NCI-H82 (cell line): ENCODE measurements at places on chromosomes 1 and 21.

- DNase-seq = no peak
These were observed 64.8 kb downstream of the ATP2B4 start for GRCh38 chr1:203691447-203691846.

DNA sequence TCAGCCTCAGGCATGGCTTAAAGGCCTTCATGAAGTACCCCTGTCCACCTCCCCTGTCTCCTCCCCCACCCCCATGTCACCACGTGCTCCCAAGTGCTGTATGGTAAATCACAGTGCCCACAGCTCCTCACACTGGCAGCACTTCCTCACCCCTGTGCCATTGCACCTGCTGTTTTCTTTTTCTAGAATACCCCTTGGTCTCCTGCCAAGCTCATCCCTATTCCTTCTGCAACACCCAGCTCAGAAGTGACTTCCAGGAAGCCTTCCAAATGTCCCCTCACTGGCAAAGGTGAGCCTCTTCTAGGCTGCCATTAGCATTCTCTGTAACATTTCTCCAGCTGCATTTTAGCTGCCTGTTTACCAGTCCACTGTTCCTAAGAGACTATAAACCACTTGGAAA is 9.4 kb downstream of the AKNAD1 start:
- no peak for DNase-seq

DNA sequence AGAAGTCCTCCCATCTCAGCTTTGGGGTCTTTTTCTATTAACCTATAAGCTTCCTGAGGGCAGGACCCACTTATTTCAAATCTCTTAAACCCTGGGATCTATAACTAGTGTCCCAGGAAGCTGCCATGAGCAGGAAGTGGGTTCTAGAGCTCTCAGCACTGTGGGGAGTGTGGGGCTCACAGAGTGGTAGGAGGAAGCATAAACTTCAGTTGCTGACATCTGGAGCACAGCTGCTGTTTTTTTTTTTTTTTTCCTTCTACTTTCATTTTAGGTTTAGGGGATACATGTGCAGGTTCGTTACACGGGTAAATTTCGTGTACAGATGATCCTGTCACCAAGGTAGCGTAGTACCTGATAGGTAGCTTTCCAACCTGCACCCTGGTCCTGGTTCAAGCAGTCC is 59.3 kb downstream of the AK4 start:
- DNase-seq = no peak

DNA sequence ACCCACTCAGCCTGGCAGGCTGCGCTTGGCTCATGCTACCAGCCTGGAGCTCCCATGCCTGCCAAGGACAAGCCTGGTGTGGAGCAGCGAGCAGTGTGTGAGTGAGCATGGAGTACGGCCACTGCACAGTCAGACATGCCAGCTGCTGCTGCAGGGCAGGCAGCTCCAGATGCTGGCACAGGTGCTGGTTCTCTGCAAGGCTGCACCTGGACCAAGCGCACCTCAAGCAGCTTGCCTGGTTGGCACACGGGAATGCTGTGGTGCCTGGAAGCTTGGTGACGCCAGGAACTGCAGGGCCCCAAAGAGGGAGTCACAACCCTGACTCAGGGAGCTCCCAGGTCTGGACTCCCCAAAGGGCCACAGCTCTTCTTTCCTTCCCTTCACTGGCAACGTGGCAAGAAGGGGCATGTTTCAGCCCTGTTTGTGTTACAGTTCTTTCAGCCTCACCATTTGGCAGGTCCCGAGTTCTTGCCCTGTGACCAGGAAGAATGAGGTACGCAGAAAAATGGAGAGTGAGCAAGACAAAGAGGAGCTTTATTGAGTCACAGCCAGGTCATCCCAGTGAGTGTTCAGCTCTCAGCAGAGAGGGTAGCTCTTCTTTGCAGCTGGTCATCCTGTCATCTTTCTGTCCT is 26.1 kb downstream of the ACOT7 start:
- no peak for DNase-seq
